EH (cell line): ENCODE measurements at places on chromosomes 5 and 9.

DNA sequence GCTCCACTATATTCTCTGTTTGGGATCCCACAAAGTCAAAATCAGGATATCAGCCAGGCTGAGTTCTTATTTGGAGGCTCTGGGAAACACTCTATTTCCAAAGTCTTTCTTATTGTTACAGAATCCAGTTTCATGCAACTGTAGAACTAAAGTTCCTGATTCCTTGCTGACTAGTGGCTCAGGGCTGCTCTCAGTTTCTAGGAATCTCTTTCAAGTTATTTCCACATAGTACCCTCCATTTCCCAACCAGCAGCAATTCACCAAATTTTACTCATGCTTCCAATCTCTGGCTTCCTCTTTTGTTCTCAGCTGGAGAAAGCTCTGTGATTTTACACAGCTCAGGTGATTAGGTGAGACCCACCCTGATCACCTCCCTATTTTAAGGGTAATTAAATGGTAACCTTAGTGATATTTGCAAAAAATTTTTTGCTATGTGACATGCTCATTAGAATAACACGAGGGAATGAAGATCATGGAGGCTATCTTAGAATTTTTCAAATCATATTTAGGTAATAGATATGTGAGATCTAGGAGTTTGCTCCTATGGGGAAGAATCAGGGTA lies 794.9 kb upstream of the ARRDC3 start:
- no peak for DNase-seq

- peak; percentile 85 for DNase-seq
Measured at GRCh38 chr5:14178671-14179211, 35.6 kb downstream of the TRIO start.

- DNase-seq, result peak; percentile 62
Measured at GRCh38 chr9:126482361-126483044, 131.2 kb upstream of the LMX1B start.

DNA sequence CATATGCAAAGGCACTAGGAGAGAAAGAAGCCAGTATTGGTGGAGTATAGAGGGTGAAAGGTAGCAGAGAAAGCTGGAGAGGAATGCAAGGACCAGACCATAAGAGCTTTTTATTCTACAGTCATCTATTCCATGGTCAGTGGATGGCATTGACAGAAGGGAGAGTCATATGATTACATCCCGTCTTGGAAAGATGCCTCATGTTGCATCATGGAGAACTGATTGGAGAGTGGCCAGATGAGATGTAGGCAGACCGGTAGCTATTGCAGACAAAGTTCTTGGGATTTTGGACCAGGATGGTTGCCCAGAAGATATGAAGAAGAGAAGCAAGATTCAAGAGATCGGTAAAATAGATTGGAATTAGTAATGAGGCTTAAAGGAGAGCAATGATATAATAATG lies 260.7 kb downstream of the CHSY3 start:
- peak; percentile 3 for DNase-seq

DNA sequence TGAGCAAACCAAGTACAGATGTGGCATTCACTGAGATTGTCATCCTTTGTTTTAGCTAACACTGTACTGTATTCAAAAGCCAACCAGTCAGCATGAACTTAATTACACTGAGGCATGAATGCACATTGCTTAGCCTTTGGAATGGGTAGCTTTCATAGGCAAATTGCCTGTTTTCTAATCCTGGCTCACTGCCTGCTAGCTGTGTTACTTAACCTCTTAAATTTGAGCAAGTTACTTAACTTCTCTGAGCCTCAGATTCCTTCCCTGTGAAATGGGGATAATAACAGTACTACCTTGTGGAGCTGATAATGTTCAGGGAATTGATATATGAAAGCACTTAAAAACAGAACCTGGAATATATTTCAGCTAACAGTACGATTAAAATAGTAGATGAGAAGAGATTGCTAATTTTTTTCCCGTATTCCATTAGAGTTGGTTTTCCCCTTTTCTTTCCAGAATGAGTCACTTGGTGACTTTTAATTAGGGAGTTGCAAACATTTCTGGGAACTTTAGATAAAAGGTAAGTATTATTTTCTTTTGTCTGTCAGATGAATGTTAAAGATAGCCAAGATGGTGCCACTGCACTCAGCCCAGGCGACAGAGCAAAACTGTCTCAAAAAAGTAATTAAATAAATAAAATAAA lies 43.9 kb downstream of the ARRDC3 start:
- peak; percentile 71 for DNase-seq

- DNase-seq, result peak; percentile 46
Measured at GRCh38 chr5:79193643-79194042, 42.3 kb upstream of the JMY start.

- no peak for DNase-seq
Measured at GRCh38 chr9:26727471-26727870, 165.1 kb downstream of the CAAP1 start.

GRCh38 chr5:144191998-144192397 lies 21.3 kb downstream of the KCTD16 start:
- DNase-seq, result peak; percentile 81

DNA sequence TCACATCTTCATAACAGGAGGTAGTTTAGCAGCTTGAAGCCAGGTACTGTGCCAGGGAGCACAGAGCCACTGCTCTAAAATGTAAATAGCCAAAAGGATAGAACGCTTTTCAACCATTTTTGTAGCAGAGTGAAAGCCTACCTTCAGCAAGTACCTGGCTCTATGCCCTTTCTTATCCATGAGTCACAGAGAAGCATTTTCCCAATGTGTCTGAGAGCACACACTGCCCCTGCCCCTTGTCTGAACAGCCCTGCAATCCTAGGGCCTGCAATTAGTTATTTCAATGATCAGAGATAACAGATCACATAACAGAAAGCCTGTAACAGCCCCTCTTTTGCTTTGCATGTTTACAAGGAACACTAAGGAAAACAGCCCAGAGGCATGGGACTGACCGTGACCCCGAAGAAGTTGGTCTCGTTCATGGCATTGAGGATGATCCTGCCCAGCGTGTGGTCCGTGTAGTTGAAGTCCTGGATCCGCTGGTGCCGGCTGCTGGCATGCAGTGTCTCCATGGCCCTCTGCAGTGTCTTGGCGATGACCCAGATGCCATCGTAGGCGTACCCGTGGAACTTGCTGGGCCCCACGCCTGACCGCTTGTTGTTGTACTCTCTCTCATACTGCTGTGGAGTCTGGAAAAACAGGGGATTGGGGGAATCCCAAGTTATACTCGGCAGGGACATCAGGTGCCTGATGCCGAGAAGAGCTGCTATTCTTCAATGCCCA lies 198.3 kb upstream of the TBC1D2 start:
- peak; percentile 50 for DNase-seq

GRCh38 chr9:131999692-132000551 lies 79.7 kb downstream of the MED27 start:
- DNase-seq, result peak; percentile 88

DNA sequence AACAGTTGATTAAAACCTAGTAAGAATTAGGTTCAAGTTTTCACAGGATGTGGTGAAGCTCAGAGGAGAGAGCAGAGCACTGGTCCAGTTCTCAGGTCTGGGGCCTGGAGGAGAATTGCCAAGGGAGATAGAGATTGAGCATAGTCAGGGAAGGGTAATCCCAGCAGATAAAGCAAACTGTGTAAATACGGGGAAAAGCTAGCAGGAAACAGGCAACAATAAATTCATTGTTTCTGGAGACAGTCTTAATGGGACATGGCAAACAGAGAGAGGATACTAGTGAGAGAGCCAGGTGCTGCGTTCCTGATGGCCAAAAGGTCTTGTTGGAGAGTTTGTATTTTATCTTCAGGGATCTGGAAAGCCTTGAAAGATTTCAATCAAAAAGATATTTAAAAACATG lies 333.0 kb downstream of the PDE4D start:
- no peak for DNase-seq
